ENCODE measurements at places on chromosomes 3 and 15. TPM values are rescaled to one million over a fixed set of nuclear protein-coding genes. Genes with fewer than 3 reads are reported as not detected.

Gene PP2D1
- not detected for total RNA-seq

Gene LPCAT4
- total RNA-seq, result 58.7 TPM

Gene CAND2
- 7.8 TPM for total RNA-seq

DNA sequence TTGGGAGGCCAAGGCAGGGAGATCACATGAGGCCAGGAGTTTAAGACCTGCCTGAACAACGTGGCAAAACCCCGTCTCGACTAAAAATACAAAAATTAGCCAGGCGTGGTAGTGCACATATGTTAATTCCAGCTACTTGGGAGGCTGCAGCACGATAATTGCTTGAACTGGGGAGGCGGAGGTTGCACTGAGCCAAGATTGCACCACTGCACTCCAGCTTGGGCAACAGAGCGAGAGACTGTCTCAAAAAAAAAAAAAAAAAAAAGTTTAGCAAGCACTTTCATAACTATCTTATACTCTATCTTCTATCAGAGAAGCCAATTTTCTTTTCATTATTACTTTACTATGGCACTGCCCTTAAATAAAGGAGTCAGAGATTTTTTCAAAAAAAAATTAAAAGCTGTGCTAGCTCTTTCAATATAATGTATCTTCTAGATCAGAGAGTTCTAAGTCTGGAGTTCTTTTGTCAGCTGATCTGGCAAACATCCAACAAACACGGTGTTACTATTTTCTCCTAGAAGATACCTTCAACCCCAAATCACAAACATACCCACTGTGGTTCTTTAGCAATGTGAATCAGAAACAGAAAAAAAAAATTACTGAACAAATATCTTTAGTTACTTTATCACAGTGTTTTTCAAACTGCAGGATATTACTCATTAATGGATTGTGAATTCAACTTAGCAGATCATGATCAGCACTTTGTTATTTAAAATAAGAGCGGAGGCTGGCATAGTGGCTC, 3.0 kb downstream of the ZNF770 start:
- DNase-seq, result no peak

DNA sequence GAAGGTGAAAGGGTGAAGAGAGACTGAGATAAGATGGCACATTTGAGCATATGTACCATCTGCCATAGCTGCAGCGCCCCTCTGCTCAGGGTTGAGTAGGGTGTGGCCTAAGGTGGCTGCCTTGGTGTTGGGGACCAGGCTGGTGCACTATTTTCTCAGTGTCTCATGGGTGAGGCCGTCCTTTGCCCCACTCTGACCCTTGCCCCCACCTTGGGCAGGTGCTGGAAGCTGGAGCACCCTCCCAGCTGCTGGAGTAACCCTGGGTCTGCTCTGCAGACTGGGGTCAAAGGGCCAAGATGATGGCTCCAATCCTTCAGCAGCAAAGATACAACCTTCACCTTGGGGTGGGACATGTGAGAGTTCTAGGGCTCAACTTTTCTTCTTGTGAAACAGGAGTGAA, 69.2 kb downstream of the DAPK2 start:
- peak; percentile 24 for DNase-seq

DNA sequence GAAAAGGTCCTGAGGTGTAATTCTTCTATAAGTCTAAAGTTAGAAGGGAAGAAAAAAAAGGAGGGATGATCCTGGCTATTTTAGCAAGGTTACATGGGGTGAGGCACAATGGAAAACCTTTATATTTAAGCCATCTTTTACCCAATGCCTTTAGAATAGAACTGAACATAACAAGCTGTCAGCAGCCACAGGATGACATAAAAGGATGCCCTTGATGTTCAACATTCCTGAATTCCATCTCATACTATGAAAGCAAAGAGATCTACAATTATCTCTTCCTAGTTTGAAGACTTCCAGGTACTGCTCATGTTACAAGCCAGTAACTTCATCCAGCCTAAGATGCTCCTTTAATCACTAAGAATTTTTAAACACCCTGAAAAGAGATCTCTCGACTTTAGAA, 26.9 kb downstream of the NEK10 start:
- DNase-seq, result no peak

Gene TRH
- 0.29 TPM for total RNA-seq

GRCh38 chr15:66893294-66893693, 172.1 kb upstream of the SMAD3 start:
- peak; percentile 24 for DNase-seq

Gene CLDN18
- 0.13 TPM for total RNA-seq

Gene ILDR1
- total RNA-seq, result 2.0 TPM

Gene EOGT
- 27.5 TPM for total RNA-seq

GRCh38 chr3:127831723-127832172, 9.4 kb upstream of the MGLL start:
- DNase-seq, result peak; percentile 88

DNA sequence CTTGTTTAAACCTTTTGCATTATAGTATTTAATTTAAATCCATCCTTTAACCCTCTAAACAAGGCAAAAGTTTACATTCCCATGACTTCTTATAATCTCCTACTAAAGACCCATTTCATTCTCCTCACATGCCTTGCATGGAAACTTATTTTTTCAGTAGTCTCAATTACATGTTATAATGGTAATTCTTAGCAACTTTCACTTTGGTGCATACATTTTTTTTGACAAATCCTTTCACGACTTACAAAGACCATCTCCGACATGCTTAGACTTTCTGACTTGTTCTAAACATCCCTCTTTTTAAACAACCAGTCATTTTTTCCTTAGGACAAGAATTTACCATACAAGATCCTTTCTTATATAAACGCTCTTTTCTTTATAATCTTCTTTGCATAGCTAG, 615.4 kb upstream of the GBE1 start:
- no peak for DNase-seq

DNA sequence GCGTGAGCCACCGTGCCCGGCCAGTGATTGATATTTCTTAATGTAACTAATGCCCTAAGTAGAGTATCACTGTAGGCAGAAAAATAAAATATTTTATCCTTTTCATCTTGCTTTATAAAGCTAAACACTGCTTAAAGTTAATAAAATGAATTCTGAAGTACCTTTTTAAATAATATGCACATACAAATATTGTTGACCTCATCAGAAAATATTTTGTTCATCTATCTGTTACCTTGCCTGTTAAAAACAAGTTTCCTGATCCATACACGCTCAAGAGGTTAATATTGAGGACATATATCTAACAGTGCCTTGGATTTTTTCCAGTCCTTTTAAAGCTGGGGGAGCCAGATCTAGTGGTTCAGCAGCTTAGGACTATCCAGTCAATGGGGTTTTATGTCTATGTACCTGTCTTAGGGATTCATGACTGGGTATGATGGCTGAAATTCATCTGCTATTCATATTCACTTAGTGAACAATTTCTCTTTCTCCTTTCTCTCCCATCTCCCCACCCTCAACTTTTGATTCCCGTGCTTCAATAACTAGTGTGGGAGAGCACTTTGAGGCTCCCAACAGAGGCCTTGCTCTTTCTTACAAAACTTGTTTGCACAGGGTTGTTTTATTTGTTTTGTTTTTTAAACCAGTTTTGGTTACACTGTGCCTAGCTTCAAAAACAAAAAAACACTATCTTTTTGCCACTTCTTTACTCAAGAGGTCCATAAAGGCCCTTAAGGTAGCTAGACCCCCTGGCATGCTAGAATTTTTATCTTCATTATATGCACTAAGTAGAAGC, 7.0 kb downstream of the SLC25A36 start:
- no peak for DNase-seq

Gene FSIP1
- 0.73 TPM for total RNA-seq

- no peak for DNase-seq
These were observed 147.7 kb upstream of the BHLHE40 start for GRCh38 chr3:4831580-4831950.

DNA sequence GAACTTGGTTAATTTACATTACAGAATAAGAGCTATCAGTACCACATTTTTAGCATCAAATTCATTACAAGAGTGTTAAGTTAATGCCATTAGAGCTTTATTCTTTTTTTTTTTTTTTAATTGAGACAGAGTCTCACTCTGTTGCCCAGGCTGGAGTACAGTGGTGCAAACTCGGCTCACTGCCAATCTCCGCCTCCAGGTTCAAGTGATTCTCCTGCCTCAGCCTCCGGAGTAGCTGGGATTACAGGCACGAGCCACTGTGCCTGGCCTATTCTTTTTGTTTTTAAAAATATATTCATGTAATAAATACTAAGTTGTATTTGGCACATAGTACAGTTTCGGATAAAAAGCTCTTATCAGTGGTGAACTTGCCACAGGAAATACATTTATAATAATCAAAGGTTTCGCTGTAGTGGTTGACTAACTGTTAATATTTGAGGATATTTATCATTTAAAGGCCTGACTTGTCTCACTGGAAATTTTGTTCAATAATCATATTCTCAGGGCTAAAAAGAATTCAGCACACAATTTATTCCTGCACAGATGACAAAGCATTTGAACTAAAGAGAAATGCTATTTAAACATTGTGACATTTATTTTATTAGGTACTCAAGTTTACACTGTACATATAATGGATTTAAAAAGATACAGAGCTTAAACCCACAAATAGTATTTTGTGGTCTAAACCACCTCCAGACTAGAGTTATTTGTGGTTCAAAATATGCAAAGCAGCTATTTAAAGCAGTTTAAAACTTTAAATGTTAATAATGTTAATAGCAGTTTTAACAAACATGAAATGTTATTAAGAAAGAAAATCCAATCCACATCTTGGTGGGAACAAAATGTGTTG, 6.1 kb upstream of the LEKR1 start:
- no peak for DNase-seq
